ENCODE measurements at places on chromosomes 1 and 21. TPM values are rescaled to one million over a fixed set of nuclear protein-coding genes. Genes with fewer than 3 reads are reported as not detected.

GRCh38 chr1:199646761-199647160, 380.7 kb upstream of the NR5A2 start:
- no peak for DNase-seq

The IQCC gene
- polyA plus RNA-seq = 2.0 TPM

DNA sequence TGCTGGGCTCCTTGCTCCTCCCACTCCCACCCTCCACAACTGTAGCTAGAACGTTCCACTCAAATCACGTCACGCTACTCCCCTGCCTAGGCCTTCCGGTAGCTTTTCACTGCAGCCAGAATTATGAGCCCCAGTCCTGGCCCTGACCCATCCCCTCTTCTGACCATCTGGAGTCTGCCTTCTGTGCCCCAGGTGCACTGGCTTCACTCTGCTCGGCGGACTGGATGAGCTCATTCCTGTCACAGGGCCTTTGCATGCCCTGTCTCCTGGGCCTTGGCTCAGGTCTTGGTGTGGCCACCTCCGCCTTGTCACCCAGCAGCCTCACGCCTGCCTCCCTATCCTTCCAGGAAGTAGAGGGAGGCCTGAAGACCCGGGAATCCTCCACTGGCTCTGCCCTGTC, 62.5 kb upstream of the ACTL8 start:
- DNase-seq = no peak

GRCh38 chr1:178493301-178493741, 3.4 kb downstream of the CLEC20A start:
- DNase-seq = no peak

The LAMC2 gene
- polyA plus RNA-seq = 1.2 TPM

The RIPPLY3 gene
- polyA plus RNA-seq = not detected

- no peak for DNase-seq
Observed at GRCh38 chr21:28069450-28069923, 923.2 kb downstream of the LTN1 start.

The TTC24 gene
- not detected for polyA plus RNA-seq

The C8A gene
- not detected for polyA plus RNA-seq

DNA sequence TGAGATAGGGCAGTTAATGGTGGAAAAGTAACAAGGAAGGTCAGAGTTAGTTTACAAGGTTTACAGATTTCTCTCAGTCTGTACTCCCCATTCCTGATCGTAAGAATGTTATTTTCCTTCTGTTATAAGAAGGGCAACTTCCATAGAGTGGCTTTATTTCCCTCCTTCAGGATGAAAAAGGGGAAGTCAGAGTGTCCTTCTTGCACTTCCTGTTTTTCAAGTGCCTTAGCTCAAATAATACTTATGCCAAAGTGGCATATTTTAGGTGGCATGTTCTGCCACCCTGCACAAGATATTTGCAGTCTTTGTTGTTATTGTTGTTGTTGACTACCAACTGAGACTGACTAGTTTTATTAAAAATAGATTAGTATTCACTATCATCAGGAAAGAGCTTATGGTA, 730.7 kb upstream of the ADGRL4 start:
- no peak for DNase-seq

DNA sequence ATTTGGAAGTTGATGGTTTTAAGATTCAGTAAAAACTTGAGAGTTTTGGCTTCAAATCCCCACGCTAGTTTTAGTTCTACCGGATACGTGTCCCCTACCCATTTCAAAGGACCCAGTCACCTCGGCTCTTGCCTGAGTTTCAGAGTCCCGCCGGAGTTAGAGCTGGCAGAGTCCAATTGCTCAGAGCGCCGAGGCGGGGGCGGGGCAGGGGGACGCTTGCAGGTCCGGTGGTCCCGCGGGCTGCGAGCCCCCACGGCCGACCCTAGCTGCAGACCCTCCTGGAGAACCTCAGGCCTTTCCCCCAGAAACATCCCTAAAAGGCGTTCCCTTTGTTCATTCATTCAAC, 765 bp upstream of the VPS45 start:
- peak; percentile 46 for DNase-seq

DNA sequence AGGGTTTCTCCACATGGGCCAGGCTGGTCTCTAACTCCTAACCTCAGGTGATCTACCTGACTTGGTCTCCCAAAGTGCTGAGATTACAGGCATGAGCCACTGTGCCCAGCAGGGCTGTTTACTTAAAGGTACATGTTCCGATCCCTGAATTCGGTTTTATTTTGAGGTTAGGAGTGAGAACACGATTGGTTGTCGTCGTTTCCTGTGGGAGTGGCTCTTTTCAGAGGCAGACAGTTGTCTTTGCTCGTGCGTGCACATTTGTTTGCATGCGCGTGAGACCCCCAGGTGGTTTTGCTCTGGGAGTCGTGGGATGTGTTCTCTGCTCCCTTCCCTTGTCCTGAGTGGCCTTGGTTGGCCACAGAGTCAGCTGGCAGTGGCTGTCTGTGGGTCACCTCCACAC, 60.2 kb downstream of the SKI start:
- no peak for DNase-seq

The USH2A gene
- polyA plus RNA-seq = 0.01 TPM

The UBL4B gene
- polyA plus RNA-seq = not detected

GRCh38 chr1:92907949-92908684, 53.1 kb downstream of the DIPK1A start:
- DNase-seq = no peak

DNA sequence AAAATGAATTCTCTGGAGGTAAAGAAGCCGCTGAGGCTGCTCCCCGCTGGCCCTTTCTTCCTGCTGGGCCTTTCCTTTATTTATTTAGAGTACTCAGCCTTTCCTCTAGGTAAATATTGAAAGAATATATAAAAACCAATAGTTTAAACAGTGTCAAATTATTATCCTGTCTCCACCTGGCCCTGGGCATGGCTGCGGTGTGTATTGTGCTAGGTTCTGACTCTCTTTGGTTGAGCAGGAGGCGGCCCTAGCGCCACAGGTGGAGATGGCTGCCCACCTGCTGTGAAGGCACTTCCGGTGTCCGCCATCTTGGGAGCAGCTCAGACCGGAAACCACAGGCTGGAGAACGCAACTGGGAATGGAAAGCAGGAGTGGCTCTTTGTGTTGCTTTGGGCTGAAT, 29.0 kb upstream of the CLDN14 start:
- no peak for DNase-seq

- no peak for DNase-seq
Observed at GRCh38 chr1:170215072-170215885, 69.5 kb downstream of the NTMT2 start.

GRCh38 chr1:68528243-68528642, 31.4 kb upstream of the DEPDC1 start:
- no peak for DNase-seq

The PLA2G2F gene
- polyA plus RNA-seq = not detected

DNA sequence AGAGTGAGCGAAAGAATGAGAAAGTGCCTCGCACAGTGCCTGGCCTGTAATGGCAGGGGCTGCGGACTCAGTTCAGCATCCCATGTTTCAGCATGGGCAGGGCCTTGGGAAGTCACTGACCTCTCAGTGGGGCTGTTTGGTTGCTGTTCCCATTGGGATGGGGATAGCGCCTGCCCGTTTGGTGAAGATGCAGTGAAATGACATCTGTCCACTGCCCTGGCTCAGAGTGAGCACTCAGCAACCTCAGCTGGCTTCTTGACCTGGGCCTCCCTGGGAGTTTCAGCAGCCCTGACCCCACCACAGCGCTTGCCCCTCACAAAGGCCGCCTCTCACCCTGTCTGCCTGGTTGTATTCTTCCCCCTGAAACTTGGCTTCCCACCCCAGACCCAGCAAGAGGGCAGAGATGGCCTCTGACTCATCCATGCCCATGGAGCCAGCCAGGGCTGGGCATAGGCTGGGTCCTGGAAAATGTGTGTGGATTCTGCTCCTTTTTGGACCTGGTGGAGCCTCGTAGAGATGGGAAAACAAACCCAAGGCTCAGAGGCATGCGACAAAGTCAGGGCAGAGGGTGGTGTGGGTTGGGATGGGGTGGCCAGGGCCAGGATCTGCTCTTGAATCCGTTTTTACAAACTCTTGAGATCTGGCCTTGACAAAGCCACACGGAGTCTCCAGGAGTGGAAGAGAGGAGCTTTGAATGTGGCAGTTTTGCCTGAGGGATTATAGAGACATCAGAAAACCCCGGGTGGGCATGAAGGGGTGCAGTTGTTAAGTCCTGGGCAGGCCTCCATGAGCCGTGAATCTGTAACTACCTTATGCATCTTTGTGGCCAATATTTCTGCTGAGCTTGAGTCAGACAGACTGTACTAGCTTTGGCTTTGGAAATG, 1.2 kb downstream of the XKR8 start:
- DNase-seq = no peak

GRCh38 chr1:173867141-173867752, 542 bp downstream of the GAS5 start:
- DNase-seq = peak; percentile 7

GRCh38 chr1:206679738-206680211, 4.9 kb upstream of the MAPKAPK2 start:
- DNase-seq = no peak

DNA sequence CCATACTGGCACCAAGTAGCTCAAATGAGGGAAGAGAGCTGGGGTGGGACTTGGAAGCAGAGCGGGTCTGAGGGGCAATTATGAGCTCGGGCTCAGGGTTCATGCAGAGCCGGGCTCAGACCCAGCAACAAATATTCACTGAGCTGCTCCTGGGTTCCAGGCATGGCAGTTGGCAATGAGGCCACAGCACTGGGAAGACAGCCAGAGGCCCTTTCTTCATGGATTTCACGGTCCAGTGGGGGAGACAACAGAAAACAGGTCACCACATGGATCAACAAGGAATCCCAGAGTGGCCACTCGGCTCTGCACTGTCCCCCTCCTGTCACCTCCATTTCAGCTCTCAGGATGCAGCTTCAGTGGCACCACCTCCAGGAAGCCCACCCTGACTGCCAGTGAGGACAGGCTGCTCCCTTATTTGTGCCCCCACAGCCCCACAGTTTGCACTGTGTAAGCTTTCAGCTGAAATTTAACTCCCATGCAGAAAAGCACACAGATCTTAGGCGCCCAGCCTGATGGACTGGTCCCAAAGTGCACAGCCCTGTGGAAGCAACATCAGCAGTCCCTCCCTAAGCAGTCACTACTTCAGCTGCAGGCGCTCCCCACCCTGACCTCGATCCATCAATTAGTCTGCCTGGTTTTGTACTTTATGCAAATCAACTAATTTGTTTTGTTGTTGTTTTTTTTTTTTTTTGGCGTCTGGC, 22.4 kb downstream of the ARHGEF19 start:
- DNase-seq = no peak

GRCh38 chr1:156826630-156827029, 10.0 kb upstream of the SH2D2A start:
- no peak for DNase-seq

- no peak for DNase-seq
Observed at GRCh38 chr1:58887059-58887458, 103.2 kb upstream of the JUN start.

- DNase-seq = no peak
Observed at GRCh38 chr21:28508126-28508525, 484.6 kb downstream of the LTN1 start.

DNA sequence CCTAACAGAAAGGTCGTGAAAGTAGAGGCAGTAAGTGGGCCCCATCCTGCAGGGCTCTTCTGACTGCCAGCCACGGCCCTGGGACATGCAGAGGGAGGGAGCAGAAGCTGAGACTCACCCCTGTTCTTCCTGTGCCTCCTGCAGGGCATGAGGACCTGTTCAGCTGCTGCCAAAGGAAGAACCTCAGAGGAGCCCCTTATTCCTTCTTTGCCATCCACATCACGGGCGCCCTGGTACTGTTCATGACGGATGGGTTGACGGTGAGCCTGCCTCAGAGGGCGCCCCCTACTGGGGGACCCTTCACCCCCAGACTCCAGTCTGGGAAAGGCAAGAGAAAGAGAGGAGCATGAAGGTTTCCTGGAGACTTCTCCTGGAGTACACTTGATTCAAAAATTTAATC, 47.1 kb downstream of the ELK4 start:
- DNase-seq = no peak

GRCh38 chr1:19557609-19558051, 72.3 kb upstream of the CAPZB start:
- DNase-seq = no peak

DNA sequence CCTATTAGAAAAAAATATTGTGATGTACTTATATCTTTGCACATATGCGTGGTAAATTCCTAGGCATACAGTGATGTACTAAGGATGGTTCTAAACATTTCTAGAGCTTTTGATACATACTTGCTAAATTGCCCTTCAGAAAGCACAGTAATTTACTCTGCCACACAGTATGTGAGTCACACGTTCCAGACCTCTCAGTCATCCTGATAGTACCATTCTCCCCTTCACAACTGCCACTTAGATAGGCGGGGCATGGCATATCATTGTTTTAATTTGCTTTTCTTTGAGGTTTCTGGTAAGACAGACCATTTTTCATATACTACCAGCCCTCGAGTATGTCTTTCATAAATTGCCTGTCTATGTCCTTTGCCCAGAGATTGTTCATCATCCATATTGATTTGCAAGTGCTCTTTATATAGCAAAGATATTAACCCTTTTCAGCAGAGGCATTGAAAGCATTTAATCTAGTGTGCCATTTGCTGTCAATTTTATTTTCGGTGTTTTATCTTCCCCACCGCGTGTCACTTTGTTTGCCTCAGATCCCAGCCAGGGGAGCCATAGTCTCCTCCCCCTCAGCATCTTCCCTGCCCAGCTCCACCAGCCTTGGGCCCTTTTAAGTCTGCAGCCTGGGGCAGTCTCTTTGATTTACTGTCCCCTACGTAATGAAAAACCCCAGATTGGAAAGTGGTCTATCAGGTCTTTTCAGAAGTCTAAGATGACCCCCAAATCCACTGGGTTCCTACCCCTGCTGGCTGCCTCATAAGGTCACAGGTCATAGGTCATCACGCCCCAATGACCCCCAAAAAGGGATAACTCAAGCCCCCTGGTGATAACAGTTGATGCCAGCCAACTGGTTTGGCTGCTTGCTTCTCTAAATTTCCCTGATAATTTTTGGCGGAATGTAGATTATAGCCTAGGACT, 11.8 kb upstream of the PAX7 start:
- no peak for DNase-seq

- no peak for DNase-seq
Observed at GRCh38 chr1:94382201-94382600, 36.0 kb upstream of the ABCD3 start.

The ESPN gene
- 0.12 TPM for polyA plus RNA-seq

GRCh38 chr1:61121631-61122030, 39.3 kb downstream of the NFIA start:
- DNase-seq = no peak

DNA sequence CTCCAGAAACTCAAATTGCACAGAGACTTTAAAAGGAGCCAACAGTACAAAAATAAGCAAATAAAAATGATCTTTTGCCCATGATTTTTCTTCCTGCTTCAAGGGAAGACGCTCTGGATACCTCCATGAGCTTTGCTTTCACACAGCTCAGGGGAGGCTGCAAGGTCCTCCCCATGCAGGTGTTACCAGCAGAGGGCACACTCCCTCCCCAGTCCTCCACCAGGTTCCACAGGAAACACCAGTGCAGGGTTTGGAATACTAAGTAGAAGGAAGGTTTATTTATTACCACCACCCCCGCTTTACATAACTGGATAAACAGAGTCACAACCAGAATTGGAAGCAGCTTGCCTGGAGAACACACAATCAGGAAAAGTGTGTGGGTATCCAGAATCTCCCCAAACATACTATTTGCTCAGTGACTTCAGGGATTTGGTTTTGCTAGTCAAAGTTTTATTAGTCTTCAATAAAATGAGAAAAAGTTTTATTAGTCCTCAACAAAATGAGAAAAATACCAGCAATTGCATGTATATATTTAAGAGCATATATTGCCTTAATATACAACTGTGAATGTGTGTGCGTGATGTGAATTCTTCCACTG, 37.3 kb downstream of the HSD3B1 start:
- no peak for DNase-seq

All from heart right ventricle (tissue), 16 donors.